NCI-H2081 (cell line): ENCODE measurements at places on chromosomes 2 and 18.

- no peak for DNase-seq
Measured at GRCh38 chr2:130834931-130835765, 1.6 kb upstream of the ARHGEF4 start.

DNA sequence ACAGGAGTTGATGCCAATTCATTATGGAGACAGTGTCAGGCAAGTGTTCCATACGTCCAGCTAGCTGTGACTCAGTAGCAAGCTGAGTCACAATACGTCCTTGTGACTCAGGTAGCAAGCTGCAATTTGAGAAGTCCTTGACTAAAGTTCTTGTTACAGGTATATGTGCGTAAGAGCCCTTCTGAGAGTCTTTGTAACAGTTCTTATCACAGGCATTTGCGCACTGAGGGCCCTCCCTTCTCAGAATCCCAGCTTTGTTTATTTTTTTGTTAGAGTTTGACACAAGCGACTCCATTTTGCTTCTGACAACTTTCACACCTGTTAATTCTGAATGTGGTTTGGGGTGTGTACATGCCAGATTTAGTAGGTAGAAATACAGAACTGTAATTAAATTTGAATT, 20.1 kb upstream of the ACMSD start:
- no peak for DNase-seq

DNA sequence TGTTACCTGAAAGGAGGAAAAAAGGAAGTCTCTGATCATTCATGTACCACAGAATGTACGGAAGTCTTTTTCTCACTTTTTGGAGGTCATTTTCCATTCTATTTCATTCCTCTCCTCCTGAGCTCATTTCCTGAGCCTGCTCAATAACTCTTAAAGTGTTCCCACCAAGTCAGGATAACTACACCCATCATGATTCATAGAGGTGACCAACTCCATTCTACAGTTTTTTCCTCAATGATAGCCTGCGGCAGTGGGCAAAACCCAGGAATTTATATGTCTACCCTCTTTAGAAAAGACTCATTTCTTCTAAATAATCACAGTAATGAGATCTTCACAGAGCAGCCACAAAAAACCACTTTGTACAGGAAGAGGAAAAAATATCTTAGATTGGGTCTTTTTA, 372.5 kb downstream of the RBM43 start:
- no peak for DNase-seq

GRCh38 chr18:24228667-24229041, 89.8 kb downstream of the CABYR start:
- no peak for DNase-seq

DNA sequence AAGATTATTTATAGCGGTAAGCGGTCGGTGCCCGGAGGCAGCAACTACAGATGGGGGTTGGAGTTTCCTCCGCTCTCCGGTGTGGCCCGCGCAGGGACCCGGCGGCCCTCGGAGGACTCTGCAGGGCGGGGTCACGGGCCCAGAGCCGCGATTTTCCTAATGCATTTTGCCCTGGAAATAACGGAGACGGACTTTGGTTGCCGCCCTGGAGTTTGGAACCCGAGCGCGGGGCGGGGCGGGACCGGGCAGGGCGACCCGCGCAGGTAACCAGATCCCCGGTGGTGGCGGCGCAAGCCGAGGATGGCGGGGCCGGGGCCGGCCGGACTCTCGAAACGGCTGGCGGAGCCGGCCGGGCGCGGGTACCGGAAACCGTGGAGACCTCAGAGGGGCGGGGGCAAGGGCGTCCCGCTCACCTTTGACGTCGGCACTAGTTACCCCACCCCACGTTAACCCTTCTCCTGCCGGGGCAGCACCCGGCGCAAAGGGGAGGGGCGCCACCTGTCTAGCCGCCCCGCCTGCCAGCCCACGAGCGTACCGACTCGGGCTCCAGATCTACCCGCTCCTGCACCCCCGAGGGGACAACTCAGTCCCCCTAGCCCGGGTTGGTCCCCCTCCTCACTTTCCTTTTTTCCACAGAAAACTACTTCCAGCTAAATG, 2.9 kb downstream of the CYP26B1 start:
- DNase-seq, result peak; percentile 17

DNA sequence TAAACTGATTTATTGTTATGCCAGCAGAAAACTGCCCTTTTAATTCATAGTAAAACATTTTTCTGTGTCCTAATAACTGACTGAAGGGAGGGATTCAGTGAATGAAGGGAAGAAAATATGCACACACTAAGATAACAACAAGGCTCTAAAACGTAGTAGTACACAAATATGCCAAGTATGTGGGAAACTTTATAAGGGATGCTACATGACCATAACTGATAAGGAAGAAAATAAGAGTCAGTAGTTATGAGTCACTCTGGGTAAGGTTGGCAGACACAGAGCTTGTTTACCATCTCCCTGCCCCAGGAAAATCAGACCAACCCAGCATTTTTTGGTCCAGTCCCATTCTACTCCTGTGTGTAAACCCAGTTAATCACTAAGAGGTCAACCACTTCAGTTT, 124.2 kb downstream of the RPRM start:
- no peak for DNase-seq
